ENCODE measurements at places on chromosomes 7 and 10.

DNA sequence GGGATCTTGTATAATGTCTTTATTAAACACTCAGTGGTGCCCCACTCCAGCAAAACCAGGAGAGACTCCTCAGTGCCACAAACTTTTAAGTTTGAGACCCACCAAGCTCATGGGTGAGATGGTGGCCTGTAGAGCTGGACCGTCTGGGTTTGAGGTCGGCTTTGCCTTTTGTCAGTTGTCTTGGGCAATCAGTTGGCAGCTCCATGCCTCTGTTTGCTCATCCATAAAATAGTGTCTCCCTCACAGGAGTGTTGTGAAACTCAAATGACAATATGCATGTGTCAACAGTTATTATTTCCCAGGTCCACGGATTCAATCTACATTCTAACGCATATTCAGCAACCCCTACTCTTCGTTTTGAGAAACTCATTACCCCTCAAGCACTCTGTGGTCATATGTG, 367.8 kb upstream of the C7orf33 start:
- no peak for DNase-seq

- DNase-seq, result no peak
These were observed 167.7 kb downstream of the MAGI2 start for GRCh38 chr7:79285756-79286155.

GRCh38 chr7:13050703-13051102, 363.3 kb downstream of the ARL4A start:
- DNase-seq, result peak; percentile 77

DNA sequence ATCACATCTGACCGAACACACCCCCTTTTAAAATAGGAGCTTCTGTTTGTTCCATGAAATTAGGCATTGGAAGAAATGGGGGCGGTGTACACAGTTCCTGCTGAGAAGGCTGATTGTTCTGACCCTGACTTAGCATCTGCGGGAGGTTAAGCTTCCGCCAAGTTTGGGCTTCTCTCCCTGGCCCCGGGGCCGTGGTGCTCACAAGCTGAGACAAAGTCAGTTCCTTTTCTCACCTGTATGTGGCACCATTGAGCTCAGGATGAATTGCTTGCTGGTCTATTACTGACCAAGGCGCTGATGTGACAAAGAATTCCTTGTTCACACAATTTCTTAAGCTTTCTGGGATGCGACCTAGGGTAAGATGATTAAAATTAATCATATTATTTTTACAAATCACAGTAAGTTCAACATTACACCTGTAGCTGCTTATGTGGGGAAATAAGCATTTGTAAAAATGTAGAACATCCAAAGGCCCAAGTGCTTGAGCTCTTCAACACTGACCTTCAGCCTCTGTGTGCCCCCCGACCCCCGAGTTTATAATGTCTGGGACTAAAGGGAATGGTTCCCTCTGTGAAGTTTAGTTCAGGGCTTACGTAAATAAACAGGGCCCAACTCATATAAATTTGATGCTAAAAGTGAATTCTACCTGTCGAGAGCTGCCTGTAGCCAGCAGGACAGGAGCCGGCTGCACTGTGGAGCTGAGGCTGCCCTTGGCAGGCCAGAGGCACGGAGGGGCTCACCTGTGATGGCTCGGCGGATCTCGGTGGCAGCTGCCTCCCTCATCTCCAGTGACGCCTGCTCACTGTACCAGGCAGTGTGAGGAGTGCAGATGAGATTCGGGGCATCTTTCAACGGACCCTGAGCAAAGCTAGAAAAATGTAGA, 50.8 kb downstream of the ZRANB1 start:
- DNase-seq, result peak; percentile 60

DNA sequence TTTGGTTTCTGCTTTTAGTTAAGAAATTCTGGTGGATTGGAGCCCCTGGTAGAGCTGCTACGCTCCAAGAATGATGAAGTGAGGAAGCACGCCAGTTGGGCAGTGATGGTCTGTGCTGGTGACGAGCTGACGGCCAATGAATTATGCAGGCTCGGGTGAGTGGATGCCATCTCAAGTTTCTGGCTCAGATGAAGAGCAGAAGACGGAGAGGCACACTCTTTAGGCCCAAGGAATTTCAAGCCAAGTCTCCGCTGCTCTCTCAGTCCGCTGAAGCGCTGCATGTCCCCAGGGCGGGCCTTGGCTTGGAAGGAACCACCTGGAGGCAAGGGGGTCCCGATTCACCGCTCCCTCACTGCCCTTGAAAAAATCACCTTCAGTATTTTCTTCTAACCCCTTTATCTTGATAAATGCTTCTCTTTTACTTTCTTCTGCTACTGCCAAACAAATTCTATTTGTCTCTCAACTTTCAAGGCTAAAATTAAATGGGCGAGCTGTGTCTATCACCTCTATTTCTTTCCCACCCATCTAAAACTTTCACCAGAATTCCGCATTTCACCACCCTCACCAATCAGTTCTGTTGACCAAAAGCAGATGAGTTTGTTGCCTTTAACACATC, 74.2 kb downstream of the ARMC3 start:
- no peak for DNase-seq

GRCh38 chr7:44157116-44158080, 16.3 kb upstream of the MYL7 start:
- no peak for DNase-seq

- DNase-seq, result peak; percentile 41
These were observed 421.5 kb upstream of the LRGUK start for GRCh38 chr7:133705596-133705995.

- no peak for DNase-seq
These were observed 451.4 kb upstream of the VSTM2A start for GRCh38 chr7:54090652-54091213.

GRCh38 chr10:26528715-26529393, 90.7 kb downstream of the APBB1IP start:
- DNase-seq, result no peak

DNA sequence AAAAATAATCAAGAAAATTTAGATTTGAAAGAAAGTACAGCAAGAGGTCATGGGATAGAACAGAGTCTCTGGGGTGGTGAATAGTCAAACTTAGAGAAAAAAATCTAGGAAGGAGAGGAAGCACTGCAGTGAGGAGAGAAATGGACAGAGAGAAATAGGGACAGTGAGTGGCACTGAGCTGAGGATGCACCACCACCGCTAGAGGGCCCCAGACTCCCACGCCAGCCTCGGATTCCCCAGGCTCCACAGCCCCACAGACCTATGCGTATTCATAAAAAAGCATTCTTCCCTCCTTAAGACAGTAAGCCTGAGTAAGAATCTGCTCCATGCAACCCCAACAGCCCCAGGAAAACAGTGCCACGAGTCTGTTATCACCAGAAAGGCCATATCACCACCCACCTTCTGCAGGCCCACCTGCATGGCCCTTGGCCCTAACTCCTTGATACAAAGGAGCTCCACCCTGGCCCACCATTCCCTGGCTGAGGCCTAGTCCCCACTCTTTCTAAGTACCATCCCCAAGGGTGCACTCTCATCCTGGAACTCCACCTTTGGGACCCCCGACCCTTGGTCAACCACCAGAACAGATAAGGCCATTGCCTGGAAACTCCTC, 91.0 kb downstream of the ALOX5 start:
- DNase-seq, result peak; percentile 67

DNA sequence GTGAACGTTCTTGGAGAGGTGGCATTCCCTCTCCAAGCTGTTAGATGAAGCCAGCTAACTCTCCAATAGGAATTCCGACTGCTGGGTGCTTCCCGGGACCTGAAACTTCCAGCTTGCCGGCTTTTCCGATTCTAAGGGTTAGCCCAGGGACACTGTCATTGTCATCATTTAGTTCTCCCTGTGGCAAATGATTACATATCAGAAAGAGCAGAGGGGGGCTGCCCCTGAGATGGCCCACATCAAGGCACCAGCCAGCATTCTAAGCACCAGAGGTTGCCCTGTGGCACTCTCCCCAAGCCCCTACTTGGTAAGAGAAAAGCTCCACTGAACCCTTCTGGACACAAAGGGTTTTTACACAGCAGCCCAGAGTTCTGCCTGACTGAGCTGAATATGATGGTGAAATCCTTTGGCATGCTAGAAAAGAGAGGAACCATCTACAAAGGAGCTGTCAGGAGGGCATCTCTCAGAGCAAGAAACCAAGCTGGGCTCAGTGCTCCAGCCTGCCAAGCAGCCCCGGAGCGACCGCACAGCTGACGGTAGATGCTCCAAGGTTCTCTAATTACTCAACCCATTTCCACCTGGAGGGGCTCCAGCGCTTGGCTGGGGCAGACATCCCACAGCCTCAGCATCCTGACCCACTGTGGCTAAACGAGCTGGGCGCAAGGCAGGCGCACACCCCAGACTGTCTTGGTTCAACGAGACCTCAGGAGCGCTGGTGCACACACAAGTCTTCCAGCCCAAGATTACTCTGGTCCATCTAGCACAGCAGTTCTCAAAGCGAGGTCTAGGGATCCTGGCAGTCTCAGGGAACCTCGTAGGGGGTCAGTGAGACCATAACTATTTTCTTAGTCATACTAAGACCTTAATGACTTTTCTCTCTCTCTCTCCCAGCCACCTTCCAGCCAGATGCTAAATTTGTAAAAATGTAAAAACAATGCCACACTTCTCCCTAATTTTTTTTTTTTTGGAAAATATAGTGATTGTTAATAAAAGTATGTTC, 160.5 kb downstream of the GFRA1 start:
- DNase-seq, result no peak

GRCh38 chr10:132630666-132631337, 93.2 kb downstream of the INPP5A start:
- no peak for DNase-seq

- DNase-seq, result no peak
These were observed 98.3 kb downstream of the GLI3 start for GRCh38 chr7:42138691-42139090.

- DNase-seq, result no peak
These were observed 82.0 kb downstream of the VWC2 start for GRCh38 chr7:49855281-49855980.

DNA sequence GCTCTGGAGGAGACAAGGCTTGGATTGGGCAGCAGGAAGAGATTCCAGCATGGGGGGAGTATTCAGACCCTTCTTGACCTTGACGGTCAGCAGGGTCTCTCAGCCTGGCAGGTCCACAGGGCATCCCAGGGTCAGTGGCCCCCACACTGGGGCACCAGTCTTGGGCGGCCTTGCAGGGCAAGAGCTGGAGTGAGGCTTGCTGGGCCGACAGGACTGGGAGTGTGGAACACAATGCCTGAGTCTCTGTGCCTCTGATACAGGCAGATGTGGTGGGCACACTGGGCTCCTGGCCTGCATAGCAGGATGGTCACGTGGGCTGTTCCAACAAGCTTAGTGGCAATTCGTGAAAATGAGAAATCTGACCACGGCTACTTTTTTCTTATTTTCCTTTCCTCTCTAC, 229.7 kb downstream of the TCERG1L start:
- DNase-seq, result no peak

DNA sequence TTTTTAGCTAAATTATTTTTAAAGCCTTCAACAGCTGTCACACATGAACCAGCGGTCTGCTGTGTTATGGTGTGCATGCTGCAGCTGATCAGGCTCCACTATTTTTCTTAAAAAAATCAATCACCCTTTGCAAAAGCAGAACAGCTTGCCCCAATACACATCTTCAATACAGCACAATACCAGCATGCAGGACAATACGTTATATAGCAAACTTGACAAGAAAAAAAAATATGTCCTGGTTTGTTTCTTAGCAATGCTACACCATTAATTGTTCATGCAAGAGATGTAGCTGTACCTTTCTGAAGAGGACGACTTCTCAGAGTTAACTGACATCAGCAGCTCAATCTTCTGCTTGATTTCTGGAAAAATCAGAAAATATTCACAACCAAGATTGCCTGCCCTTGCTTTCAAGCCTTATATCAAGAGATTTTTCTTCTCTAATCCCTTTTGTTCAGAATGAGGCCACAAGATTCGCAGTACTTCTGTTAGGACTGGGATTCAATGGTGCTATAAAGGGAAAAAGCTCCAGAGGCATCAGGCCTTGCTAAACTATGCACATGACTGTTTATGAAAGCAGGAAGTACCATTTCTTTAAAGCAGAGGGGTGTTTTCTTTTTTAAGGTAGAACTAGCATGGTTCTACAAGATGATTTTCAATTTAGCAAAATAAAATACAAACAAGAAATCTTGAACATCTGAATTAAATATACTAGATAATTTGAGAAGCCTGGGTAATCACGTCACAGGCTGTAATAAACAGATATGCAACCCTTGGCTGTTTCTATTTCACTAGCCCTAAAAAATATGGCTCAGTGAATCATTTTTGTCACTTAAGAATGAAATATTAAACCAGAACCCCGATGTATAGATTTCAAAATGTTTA, 120.0 kb downstream of the SRPK2 start:
- DNase-seq, result peak; percentile 39

DNA sequence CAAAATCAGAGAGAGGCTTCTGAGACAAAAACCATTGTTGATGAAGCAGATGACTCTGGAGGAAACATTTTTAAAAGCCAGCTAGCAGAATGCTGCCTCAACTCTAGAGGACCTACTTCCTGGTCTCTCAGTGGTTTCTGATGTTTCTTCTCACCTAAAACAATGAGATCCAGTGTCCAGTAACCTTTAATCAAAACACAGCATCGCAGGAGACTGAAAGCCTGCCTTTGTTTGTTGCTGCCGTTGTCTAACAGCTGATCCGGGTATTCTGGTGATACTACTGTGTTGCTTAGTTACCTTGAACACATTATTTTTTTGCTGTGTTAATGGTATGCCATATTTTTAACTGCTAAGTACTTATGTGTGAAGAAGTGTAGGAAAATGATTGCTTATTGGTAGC, 70.9 kb downstream of the WIPF3 start:
- no peak for DNase-seq

GRCh38 chr10:57015595-57016318, 654.7 kb upstream of the ZWINT start:
- DNase-seq, result no peak

DNA sequence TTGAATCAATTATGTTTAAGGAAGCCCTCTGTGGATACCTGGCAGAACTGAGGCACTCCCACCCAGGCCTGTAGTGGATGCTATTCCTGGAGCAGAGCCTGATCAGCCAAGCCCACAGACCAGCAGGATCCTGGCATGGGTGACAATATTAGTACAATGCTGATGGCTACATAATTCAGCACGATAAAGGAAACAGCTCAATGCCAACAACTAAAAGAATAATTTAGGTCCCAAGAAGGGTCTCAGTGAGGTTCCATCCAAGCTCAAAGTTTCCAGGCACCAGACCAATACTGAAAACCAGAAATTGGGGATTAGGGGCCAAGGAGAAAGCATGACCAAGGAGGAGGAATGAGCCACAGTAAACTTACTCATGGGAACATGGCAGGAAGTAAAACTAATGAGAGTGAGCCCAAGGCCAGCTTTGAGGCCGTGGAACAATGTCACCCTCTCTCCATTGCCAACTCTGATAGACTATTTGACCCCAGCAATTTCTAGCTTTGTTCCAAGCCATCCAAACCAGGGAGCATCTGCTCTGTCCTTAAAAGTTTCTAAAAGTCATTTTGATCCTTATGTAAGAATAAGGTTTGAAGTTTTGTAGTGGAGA, 1082.4 kb downstream of the KCNMA1 start:
- no peak for DNase-seq

DNA sequence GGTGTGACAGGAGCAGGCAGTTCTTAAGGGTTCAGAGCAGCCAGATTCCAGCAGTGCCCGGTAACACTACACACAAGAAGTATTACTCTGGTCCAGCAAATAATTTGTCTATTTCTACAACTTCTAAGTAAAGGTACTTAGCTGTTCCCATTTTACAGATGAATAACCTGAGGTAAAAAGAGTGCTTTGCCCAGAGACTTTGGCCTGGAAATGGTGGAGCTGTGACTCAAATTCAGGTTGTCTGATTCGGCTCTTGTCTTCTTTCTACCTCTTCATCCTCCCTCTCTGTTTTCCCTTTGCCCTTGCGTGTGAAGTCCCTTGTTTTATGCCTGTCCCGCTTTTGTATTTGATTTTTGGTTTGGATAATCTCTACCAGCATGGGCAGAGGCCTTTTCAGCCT, 17.1 kb downstream of the SFRP5 start:
- no peak for DNase-seq

Data from H4 (cell line).